ENCODE measurements at places on chromosomes 12 and 14.

DNA sequence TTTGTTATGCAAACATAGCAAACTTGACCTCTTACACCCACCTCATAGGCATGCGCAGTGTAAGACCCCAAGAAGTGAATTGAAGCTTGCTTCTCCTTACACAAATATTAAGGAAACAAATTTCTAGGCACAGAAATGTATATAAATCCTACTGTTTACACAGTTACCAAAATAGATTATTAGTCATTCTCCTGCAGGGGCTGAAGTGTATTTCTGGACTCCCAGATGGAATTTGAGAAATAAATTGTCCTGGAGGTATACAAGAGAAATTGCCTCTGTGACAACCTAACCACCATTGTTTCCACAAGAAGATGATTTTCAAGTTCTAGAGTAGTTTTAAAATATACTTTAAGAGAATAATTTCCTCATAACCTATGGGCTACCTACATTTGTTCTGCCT lies 656.0 kb upstream of the MDGA2 start:
- H3K27ac ChIP-seq, result no peak overlapping the region
- DNase-seq, result no peak
- H3K27me3 ChIP-seq, result no peaks in the 10 kb centered on the region
- peaks cover 12% of the 10 kb centered on the region for H3K4me1 ChIP-seq

DNA sequence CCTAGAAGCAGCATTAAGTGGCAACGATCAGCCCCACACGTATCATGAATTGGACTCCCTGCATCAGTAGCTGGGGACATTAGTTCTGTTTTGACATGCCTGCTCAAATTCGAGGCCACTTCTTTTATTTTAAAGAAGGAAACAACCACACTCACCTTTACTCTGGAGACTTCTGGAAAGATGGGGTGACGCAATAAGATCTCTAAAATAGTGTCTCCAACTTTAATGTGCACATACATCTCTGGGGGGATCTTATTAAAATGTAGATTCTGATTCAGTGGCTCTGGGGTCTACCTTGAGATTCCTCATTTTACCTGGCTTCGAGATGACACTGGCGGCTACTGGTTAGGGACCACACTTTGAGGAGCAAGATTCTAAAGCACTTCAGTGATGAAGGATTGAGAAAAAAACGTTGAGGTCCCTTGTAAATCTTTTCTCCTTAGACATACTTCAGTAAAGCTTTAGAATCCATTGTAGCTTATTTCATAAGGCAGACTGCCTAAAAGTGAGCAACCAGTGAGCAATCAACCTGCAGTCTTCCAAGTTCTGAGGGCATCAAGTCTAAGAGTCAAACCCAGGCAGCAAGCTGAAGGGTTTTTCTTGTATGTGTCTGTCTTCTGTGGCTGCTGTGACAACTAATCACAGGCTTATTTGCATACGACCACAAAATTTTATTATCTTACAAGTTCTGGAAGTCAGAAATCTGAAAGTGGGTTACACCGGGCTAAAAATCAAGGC lies 718.6 kb upstream of the TBX3 start:
- no peak overlapping the region for H3K4me3 ChIP-seq
- no peak for DNase-seq
- peaks cover 13% of the 10 kb centered on the region for H3K4me1 ChIP-seq
- no peaks in the 10 kb centered on the region for H3K36me3 ChIP-seq
- H3K27me3 ChIP-seq, result peaks cover 11% of the 10 kb centered on the region
- H3K27ac ChIP-seq, result no peak overlapping the region

DNA sequence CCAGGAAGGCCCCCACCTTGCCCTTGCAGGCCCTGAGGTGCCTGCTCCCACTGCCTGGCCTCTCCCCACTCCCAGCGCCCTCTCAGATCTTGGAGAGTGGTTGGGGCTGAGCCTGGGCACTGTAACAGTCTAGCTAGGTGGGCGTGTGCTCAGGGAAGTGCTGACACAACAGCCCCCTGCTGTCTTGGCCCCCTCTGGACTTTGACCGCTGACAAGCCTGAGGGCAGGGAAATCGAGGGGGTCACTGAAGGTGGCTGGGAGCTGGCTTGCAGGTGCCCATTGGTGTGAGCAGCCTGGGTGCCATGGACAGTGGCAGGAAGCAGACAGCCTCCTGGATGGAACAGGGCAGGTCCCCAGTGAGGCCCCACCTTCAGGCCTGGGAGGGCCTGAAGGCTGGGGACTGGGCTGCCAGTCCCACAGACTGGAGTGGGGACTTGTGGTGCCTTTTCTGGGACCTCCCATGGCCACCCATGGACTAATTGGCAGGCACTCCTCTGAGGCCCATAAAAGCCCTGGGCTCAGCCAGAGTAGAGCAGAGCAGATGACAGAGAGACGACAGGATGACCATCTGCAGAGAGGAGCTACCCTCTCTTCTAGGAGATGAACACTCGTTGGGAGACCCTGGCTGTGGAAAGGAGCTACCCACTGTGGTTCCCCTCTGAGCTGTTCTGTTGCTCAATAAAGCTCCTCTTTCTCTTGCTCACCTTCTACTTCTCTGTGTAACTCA lies 158.6 kb upstream of the SLC38A2 start:
- H3K4me3 ChIP-seq, result no peak overlapping the region
- peaks cover 15% of the 10 kb centered on the region for H3K4me1 ChIP-seq
- no peak overlapping the region for H3K27ac ChIP-seq
- DNase-seq, result no peak

- DNase-seq, result no peak
- no peaks in the 10 kb centered on the region for H3K36me3 ChIP-seq
- H3K27me3 ChIP-seq, result peaks cover 17% of the 10 kb centered on the region
- no peaks in the 10 kb centered on the region for H3K4me1 ChIP-seq
- H3K4me3 ChIP-seq, result no peak overlapping the region
These were observed 63.2 kb upstream of the INSM2 start for GRCh38 chr14:35470755-35471154.

GRCh38 chr12:97426492-97427116 lies 36.0 kb upstream of the RMST start:
- no peaks in the 10 kb centered on the region for H3K36me3 ChIP-seq
- no peaks in the 10 kb centered on the region for H3K27me3 ChIP-seq
- H3K27ac ChIP-seq, result no peak overlapping the region

DNA sequence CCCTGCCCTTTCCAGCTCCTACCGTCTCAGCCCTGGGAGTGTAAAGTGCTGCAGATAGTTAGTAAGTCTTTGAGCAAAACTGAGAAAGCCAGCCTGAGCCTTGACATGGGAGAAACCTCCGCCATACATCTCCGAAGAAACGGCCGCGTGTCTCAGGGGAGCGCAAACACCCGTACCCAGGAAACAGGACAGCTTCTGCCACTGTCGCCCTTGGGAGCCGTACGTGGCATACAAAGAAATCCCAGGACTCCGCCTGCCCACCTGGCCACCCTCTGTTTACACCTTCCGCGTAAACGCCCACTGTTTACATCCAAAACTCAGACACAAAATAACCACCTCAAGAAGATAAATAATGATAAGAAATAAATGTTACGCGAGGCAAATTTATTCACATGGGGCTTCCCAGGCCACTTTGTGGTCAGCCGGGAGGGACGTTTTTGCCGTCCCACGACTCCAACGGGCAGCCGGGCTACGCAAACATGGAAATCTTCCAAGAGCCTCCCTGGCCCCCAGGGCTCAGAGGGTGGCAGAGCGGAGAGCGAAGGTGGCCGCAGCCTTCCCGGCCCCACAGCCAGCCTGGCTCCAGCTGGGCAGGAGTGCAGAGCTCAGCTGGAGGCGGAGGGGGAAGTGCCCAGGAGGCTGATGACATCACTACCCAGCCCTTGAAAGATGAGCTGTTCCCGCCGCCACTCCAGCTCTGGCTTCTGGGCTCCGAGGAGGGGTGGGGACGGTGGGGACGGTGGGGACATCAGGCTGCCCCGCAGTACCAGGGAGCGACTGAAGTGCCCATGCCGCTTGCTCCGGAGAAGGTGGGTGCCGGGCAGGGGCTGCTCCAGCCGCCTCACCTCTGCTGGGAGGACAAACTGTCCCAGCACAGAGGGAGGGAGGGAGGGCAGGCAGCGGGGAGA lies at the start of gene BDKRB2:
BDKRB2 (plus strand) TSS at position 689 of the 908 bp plus-strand sequence. CDS start 32,269 bp downstream, outside the sequence.
- H3K27ac ChIP-seq, result no peak within 1 kb of the TSS
- peaks cover 37% of the 10 kb centered on the region for H3K27me3 ChIP-seq
- H3K4me3 ChIP-seq, result peak within 1 kb of the TSS; percentile 58
- H3K4me1 ChIP-seq, result peaks cover 8% of the 10 kb centered on the region

GRCh38 chr12:46663318-46663717 lies 162.5 kb downstream of the SLC38A4 start:
- no peak overlapping the region for H3K27ac ChIP-seq
- H3K27me3 ChIP-seq, result no peaks in the 10 kb centered on the region
- no peaks in the 10 kb centered on the region for H3K36me3 ChIP-seq
- DNase-seq, result no peak
- H3K4me1 ChIP-seq, result peaks cover 18% of the 10 kb centered on the region

DNA sequence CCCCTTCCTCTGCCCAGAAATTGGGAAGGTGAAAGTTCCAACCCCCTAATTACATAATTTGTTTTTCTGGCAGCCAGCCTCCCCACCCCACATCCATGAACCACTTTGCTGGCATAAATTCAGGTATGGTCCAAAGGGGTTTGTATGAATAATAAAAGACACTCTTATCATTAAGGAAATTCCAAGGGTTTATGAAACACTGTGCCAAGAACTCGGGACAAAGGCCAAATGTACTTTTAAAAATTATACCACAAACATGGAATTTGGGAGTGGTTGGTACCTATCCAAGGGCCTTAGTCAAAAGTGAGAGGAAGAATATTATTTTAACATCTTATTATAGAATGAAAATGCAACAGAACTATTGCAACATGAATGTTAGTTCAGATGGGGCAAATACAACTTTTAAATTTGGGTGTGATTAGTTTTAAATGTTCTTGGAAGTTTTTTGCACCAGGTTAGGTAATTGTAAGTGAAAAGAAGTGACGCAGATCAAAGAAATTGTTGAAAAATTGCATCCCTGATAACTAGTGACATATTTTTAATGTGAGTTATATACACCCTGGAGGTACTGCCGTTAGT lies 217.8 kb downstream of the TMEM117 start:
- H3K4me1 ChIP-seq, result no peaks in the 10 kb centered on the region
- no peak overlapping the region for H3K4me3 ChIP-seq
- H3K27ac ChIP-seq, result no peak overlapping the region
- DNase-seq, result no peak
- no peaks in the 10 kb centered on the region for H3K36me3 ChIP-seq

DNA sequence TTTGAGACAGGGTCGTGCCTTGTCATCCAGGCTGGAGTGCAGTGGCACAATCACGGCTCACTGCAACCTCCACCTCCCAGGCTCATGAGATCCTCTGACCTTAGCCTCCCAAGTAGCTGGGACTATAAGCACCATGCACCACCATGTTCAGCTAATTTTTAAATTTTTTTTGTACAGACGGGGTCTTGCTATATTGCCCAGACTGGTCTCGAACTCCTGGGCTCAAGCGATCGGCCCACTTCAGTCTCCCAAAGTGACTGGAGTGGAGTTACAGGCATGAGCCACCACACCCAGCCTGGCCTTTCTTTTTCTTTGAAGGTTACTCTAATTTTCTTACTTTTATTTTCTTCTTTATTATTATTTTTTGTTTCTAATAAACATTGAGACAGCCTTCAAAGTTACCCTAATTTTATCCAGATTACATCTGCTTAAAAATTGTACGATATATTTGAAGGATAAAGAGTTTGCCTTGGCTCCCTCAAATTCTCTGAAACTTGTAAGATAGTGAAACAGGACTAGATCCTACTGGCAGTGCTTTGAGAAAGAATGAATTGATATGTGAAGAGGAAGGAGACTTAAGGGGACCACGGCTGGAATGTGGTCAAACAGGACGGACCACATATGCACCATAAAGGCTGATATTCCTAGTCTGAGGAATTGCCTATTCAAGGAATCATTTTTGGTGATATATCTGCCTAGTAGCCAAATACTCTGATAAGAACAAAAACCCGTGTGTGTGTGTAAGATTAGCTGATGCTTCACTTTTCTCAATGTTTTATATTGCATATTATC lies 14.1 kb upstream of the SINHCAF start:
- no peak overlapping the region for H3K4me3 ChIP-seq
- H3K27me3 ChIP-seq, result no peaks in the 10 kb centered on the region

DNA sequence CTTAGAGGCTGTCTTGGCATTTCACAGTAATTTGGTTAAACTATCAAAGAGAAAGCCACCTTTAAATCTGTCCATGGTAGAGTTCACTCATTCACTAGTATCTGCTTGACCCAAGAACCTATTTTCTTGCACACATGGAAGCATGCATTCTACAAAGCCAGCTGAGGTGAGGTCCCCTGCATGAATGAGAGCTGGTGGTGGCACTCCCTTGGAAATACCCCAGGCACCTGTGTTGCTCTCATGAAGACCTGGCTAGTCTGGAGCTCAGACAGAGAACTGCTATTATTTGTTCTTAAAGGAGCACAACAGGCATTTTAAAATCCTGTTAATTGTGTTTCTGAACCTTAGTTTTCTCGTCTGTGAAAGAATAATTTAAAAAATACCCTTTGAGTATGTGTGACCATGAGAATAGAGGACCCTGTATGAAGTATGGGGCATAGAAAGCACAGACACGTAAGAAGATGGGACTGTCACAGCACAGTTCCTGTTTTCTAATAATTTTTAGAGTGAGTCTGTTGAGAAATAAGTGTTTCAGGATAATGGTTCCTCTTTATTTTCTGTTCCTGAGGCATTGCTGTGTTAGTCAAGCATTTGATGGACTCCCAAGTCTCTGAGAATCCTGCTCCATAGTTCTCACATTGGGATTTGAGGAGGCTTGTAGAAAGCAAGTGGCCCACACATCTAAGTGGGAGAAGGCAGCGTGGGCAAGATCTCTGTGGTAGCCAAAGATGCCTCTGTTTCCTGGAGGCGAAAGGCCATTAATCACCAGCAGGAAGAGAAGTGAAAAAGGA lies 10.9 kb downstream of the RGS6 start:
- H3K4me1 ChIP-seq, result peaks cover 9% of the 10 kb centered on the region
- no peak overlapping the region for H3K4me3 ChIP-seq
- H3K27me3 ChIP-seq, result no peaks in the 10 kb centered on the region
- no peak overlapping the region for H3K27ac ChIP-seq
- no peaks in the 10 kb centered on the region for H3K36me3 ChIP-seq
- no peak for DNase-seq

- peaks cover 4% of the 10 kb centered on the region for H3K4me1 ChIP-seq
- peaks cover 28% of the 10 kb centered on the region for H3K27me3 ChIP-seq
- no peak for DNase-seq
- no peak overlapping the region for H3K27ac ChIP-seq
- no peak overlapping the region for H3K4me3 ChIP-seq
- H3K36me3 ChIP-seq, result no peaks in the 10 kb centered on the region
These were observed 11.7 kb downstream of the PTHLH start for GRCh38 chr12:27960821-27961220.

DNA sequence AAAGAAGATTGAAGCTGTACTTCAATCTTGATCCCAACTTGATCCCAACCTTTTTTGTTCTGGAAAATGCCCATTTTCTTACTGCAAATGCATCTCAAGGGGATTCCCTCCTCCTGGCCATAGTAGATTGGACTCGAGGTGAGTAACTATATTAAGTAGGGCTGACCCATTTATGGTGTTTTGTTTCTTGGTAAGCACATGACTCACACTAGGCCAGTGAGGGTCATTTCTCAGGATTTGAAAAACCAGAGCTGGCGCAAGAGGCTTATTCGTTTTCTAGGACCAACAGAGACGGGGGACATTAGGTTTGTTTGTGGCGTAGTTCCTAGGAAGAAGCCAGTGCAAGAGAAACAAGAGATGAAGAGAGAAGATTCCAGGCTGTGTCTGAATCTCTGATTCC lies 51.4 kb downstream of the MRPL42 start:
- H3K4me1 ChIP-seq, result peaks cover 8% of the 10 kb centered on the region
- no peaks in the 10 kb centered on the region for H3K27me3 ChIP-seq
- no peaks in the 10 kb centered on the region for H3K36me3 ChIP-seq
- H3K27ac ChIP-seq, result no peak overlapping the region

All from progenitor cell of endocrine pancreas (in vitro differentiated cells).